NCI-H1417 treated with DMSO at 0.1 percent for 48 hours (cell line): ENCODE measurements at places on chromosomes 3 and 15.

DNA sequence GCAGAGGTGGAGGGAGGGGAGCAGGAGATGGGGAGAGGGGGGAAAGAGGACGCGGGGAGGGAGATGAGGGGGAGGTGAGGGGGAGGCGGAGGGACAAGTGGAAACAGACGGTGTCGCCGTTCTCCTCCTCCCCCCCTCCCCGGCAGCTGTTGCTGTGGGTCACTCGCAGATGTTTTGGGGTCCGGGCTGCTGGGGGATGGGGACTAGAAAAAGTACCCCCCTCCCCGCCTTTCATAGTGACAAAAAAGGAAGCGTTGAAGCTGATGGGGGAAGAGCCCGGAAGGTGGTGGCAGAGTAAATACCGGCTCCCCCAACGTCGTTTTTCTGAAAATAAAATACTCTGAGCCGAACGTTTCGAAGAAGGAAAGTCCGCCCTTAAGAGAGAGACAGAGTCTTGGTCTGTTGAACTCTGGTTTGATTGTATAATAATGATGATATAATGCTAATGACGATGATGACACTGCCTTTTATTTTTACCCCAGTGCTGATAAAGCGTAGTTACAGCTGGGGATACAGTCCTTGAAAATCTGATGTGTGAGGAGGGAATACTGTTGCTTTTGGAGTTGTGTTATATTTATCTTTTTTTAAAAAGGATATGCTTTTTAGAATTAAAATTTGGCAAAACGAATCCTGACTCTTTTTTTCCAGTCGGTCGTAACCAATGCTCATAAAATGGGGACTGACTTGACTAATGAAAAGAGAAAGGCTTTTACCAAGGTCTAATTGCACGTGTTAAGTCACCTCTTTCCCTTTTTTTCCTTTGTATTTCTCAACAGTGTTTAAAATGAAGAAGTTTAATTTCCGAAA lies 993 bp downstream of the STXBP5L start:
- DNase-seq, result no peak

DNA sequence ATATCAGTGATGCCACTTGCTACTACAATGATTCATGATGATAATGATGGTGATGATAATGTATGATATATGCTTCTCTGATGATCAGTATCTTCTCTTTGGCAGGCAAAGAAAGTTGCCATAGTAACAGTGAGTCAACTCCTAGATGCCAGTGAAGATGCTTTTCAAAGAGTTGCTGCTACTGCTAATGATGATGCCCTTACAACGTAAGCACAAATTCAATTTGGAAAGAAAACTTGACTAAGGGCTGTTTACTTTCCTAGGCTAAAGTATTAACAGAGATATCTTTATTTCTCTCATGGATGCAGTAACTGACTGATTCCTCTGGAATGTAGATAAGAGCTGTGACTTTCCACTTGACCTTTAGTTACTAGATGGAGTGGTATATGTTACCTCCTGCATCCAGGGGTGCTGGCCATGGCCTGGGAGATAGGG lies 27.8 kb downstream of the ADGRG7 start:
- no peak for DNase-seq

- no peak for DNase-seq
Observed at GRCh38 chr15:39649757-39650156, 68.9 kb downstream of the THBS1 start.

- no peak for DNase-seq
Observed at GRCh38 chr3:66673293-66673692, 172.5 kb upstream of the LRIG1 start.

DNA sequence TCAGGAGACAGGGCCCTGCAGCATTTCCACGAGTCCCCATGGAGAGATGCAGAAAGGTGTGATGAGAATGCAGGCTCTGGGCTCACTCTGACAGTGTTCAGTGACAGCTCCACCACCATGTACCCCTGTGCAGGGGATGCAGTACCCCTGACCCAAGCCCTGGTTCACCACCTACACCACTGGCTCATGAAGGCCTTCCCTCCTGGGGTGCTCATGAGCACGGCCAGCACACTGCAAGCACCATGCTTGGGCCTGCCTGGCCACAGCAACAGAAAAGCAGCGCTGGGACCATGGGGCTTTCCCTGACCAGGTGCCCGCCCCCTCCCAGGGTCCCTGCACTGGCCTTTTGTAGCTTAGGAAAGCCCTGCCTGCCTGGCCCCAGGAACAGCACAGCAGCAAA lies 6.2 kb downstream of the CXCR6 start:
- DNase-seq, result no peak

DNA sequence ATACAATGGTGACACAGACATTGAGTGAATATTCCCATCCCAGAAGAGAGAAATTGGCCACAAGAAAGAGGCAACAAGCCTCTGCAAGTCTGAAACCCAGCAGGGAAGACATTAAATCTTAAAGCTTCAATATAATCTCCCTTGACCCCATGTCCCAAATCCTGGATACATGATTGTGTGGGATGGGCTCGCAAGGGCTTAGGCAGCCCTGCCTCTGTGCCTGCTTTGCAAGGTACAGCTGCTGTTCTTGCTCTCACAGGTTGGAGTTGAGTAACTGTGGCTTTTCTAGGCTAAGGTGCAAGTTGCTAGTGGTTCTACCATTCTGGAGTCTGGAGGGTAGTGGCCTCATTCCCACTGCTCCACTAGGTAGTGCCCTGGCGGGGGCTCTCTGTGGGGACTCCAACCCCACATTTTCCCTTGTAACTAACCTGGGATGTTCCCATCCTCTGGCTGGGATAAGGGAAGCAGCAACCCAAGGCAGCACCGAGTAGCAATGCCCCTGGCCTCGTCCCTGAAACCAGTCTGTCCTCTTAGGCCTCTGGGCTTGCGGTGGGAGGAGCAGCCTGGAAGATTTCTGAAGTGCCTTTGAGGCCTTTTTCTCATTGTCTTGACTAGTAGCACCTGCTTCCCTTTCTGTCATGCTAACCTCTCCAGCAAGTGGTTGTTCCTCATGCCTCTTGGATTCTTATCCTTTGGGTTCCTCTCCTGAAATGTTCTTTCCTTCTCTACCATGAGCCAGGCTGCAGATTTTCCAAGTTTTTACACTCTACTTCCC lies 90.0 kb downstream of the FAM174B start:
- DNase-seq, result no peak

GRCh38 chr3:192858849-192859585 lies 58.6 kb downstream of the MB21D2 start:
- DNase-seq, result no peak

DNA sequence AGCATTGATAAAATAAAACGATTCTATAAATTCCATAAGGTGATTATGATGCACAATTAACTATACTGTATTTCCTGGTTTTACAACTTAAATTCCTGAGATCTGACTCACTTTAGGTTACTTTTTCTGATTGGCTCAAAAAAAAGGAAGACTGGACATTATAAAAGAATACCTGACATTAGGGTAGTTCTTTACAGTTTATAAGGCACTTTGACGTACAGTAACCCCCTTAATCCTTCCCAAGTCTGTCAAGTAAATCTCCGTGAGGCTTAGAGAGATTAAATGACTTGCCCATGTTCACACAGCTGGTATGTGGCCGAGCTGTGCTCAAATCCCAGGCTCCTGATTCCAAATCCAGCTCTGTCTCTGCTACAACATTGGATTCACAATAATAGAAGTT lies 1.0 kb upstream of the SLTM start:
- DNase-seq, result no peak

DNA sequence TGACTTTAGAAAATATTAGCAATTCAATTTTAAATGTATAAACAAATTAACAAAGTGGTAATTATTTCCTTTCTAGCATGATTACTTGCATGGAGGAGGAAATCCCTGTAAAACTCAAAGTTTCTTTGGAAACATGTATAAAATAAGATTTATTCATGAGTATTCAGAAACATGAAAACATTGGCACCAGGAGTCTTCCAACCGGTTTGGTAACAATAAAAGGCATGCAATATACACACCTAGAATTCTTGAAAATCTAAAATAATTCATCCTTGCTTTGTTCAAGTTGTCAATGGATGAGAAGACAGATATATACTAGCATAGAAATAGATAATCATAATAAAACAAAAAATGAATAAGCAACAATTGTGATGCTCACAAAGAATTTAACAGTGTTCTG lies 76.4 kb downstream of the ZPLD1 start:
- DNase-seq, result no peak

- DNase-seq, result no peak
Observed at GRCh38 chr15:47027322-47027946, 689.9 kb upstream of the SEMA6D start.

DNA sequence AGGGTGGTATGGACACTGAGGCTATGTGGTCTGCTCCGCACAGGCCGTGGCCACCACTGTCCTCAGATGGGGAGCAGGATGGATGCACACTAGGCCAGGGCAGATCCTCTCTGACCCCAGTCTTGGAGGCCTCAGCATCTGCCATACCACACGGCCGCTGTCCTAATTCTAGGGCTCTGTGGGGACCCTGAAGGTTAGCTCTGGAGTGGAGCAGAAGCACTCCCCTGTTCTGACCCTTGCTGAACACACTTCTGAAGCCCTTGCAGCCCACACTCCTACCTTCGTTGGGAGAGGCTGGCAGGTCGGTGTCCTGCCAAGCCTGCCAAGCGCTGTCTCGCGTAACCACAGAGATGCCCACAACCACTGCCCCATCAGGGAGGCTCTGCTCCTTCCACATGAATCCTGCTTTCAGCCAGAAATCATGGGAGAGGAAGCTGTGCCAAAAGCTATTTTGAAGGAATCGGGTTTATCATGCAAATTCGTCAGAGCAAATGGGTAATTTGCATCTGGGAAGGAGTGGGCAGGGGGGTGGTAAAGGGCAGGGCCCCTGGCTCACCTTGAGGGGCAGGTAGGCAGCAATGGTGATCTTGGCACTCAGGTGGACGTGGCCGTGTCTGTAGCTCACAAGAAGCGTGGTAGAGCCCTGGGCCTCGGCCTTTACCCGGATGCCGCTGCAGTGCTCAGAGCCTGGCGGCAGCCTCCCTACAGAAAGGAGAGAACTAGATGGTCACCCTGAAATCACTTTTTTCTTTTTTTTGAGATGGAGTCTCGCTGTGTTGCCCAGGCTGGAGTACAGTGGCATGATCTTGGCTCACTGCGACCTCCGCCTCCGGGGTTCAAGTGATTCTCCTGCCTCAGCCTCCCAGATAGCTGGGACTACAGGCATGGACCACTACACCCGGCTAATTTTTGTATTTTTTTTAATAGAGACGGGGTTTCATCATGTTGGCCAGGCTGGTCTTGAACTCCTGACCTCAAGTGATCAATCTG lies 54.4 kb downstream of the NUP210 start:
- no peak for DNase-seq

GRCh38 chr3:50651445-50651844 lies 23.3 kb upstream of the DOCK3 start:
- DNase-seq, result no peak

DNA sequence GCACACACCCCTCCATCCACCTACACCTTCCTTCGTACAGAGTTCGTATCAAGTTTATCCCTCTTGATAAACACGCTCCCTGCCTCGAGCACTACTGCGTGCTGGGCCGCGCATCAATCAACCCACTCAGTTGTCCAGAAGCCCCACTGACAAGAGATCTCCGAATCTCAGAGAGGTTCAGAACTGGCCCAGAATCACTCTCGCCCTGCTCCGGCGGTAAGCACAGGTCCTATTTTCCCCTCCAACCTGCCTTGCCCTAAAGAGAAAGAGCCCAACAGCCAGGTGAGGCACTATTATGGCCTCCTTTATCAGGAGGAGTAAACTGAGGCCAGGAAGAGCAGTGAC lies 494 bp upstream of the NISCH start:
- DNase-seq, result no peak

- no peak for DNase-seq
Observed at GRCh38 chr3:188746291-188746783, 425.4 kb upstream of the TPRG1 start.

DNA sequence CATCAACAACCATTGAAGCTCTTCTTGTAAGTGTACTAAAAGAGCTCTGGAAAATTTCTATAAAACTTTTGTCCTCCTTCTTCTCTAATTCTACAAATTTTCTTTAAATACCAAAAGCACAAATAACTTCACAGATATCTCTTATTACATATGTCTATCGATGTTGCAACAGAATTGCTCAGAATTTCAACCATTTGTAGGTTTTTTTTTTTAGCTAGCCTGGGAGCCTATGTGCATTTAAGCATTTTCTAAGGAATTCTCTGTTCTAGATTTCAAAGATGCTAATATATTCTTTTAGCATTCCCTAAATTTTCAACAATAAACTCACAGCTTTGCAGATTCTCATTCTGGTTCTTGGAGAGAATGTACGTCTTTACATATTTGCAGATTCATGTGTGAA lies 774.3 kb upstream of the NR2F2 start:
- DNase-seq, result no peak

- no peak for DNase-seq
Observed at GRCh38 chr15:92438471-92438870, 44.8 kb downstream of the ST8SIA2 start.

GRCh38 chr3:87766721-87767120 lies 292.1 kb downstream of the CGGBP1 start:
- no peak for DNase-seq

GRCh38 chr3:196186651-196187573 lies 24.3 kb downstream of the ZDHHC19 start:
- DNase-seq, result peak; percentile 44

GRCh38 chr3:44232407-44232806 lies 9.3 kb upstream of the TOPAZ1 start:
- no peak for DNase-seq

DNA sequence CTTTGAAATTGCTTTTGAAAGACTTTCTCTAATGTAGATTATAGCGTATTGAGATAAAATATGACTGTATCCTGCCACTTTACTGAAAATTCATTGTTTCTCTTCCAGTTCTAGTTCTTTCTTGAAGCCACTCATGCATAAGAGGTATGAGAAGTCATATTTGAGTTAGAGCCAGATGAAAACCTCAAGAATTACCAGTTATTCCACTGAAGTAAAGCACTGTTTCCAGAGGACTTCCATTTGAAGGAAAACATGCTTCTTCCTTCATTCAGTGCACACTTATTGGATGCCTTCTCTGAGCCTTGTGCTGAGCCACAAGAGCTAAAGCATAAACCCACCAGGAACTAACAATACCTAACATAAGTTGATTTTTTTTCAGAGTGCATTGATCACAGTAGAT lies 513.4 kb downstream of the ZNF385D start:
- DNase-seq, result no peak

GRCh38 chr15:62940093-62940754 lies 102.3 kb upstream of the TPM1 start:
- DNase-seq, result no peak

GRCh38 chr3:11170052-11170770 lies 15.9 kb downstream of the HRH1 start:
- no peak for DNase-seq

DNA sequence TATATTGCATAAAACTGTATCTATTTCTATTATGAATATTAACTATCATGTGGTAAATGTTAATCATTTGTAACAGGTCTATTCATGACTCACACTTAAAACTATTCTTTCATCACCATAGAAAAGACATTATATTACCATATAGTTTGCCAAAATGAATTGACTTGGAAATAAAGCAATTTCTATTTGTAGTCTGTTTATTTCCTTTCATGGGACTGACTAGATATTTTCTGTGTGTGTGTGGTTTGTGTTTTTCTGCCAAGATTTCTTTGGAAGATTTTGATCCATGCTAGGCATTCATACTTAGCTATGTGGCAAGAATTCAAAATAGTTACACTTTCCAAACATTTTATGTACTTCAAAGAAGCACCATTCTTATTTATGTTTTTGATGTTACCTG lies 522.5 kb upstream of the AGTR1 start:
- no peak for DNase-seq

- DNase-seq, result no peak
Observed at GRCh38 chr3:42502429-42503250, at the start of gene VIPR1. TSS of gene VIPR1 (plus strand) at chr3:42502643. CDS start at chr3:42502736, 93 bp downstream.
